ENCODE measurements at places on chromosomes 7 and 10. TPM values are rescaled to one million over a fixed set of nuclear protein-coding genes. Genes with fewer than 3 reads are reported as not detected.

PRRT4 gene
- not detected for total RNA-seq

UPK3B gene
- total RNA-seq = 0.88 TPM

CPA1 gene
- total RNA-seq = 1.1 TPM

IL2RA gene
- total RNA-seq = not detected

NOS3 gene
- not detected for total RNA-seq

SLC29A4 gene
- 1.1 TPM for total RNA-seq

SFRP4 gene
- 151 TPM for total RNA-seq

SSC4D gene
- 0.88 TPM for total RNA-seq

PLXNA4 gene
- 4.3 TPM for total RNA-seq

GSAP gene
- total RNA-seq = 13.0 TPM

ALOX5 gene
- total RNA-seq = not detected

PTPRE gene
- total RNA-seq = 5.9 TPM

DDX56 gene
- 34.7 TPM for total RNA-seq

SAP25 gene
- not detected for total RNA-seq

RELN gene
- total RNA-seq = 0.36 TPM

FAM25G gene
- not detected for total RNA-seq

IFIT1B gene
- total RNA-seq = not detected

COL1A2 gene
- total RNA-seq = 11,912 TPM

RHEB gene
- total RNA-seq = 63.4 TPM

GFRA1 gene
- total RNA-seq = 76.6 TPM

ETV1 gene
- 15.9 TPM for total RNA-seq

GALNT17 gene
- 0.36 TPM for total RNA-seq

ADCY1 gene
- total RNA-seq = 0.59 TPM

COL13A1 gene
- 1.8 TPM for total RNA-seq

NPFFR1 gene
- total RNA-seq = not detected

EPO gene
- total RNA-seq = not detected

PON1 gene
- total RNA-seq = not detected

Measured in osteoblast (primary cell).